ENCODE measurements at places on chromosomes 2 and 18.

- DNase-seq: no peak
Observed at GRCh38 chr18:58172031-58172430, 128.0 kb downstream of the NEDD4L start.

GRCh38 chr2:61255580-61256437 is 93.8 kb downstream of the C2orf74 start:
- no peak for DNase-seq

GRCh38 chr2:133314795-133315194 is 253.5 kb downstream of the NCKAP5 start:
- no peak for DNase-seq

GRCh38 chr2:42848265-42848664 is 55.9 kb upstream of the HAAO start:
- no peak for DNase-seq
